GM23338 (cell line): ENCODE measurements at places on chromosomes 13 and 19.

DNA sequence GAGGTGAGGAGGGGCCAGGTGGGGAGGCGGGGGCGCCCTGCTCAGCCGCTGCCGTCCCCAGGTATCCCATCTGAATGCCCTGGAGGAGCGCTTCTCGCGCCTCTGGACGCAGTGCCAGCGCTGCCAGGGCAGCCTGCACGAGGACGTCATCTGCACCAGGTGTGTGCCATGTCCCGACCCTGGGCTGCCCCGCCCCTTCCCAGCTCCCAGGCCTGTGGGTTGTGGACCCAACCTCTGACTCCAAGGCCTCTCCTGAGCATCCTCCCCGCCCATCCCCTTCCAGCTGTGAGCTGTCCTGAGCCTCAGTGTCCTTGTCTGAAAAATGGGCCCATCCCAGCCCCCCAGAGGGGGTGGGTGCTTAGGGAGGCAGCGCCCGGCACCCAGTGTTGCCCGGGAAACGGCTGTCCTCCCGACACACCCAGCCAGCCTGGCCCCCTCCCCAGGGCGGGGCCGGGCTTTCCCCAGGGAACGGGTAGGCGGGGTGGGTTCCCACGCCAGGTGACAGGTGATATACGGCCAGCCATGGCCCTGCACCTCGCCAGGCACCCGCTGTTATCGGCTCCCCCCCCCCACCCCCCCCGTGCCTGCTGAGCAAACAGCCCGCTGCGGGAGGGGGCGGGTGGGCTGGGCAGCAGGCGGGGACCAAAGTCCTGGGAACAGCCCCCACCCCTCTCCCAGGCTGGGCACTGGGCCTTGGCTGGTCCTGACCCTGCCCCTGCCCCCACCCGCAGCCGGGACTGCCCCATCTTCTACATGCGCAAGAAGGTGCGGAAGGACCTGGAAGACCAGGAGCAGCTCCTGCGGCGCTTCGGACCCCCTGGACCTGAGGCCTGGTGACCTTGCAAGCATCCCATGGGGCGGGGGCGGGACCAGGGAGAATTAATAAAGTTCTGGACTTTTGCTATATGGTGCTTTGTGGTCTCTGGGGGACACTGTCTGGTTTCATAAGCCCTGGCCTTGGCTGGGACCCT is 1.3 kb upstream of the SPIB start:
- DNase-seq, result peak; percentile 30

DNA sequence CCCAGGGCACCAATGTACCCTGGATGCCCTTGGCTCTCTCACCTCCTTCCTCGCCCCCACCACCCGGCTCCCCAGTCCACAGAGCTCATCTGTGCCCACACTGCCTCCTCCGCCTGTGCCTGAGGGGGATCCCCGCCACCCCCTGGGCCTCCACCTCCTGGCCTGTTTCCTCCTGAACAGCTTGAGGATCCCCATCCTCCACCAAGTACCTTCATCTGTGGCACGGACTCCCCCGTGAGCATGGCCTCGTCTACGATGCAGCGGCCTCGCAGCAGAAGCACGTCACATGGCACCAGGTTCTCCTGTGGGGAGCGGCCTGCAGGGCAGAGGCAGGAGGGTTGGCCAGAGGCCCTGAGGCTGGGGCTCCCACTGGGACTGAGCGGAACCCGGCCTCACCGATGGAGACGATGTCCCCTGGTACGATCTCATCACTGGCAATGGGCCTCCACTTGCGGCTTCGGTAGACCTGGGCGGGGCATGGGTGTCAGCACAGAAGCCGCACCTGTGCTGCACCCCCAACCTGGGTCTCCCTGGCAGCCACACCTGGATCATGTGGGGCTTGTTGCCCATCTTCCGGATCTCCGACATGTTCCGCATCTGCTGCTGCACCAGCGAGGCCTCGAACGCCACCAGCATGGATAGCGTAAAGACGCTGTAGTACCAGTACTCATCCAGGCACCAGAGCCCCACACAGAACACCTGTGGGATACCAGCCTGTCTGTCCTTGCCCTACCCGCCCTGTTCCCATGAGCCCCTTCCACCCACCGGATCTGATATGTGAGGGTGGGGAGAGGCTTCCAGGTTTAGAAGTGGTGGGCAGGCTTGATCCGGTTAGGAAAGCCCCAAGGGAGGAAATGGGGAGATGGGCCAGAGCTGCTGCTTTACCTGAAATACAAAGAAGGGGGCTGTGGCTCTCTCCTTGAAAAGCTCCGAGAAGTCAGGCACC is 6.8 kb downstream of the ATP13A1 start:
- no peak for DNase-seq

GRCh38 chr19:1719519-1719918 is 33.8 kb upstream of the ONECUT3 start:
- DNase-seq, result no peak

GRCh38 chr19:37813340-37813739 is 34.0 kb upstream of the ZNF573 start:
- DNase-seq, result peak; percentile 70

DNA sequence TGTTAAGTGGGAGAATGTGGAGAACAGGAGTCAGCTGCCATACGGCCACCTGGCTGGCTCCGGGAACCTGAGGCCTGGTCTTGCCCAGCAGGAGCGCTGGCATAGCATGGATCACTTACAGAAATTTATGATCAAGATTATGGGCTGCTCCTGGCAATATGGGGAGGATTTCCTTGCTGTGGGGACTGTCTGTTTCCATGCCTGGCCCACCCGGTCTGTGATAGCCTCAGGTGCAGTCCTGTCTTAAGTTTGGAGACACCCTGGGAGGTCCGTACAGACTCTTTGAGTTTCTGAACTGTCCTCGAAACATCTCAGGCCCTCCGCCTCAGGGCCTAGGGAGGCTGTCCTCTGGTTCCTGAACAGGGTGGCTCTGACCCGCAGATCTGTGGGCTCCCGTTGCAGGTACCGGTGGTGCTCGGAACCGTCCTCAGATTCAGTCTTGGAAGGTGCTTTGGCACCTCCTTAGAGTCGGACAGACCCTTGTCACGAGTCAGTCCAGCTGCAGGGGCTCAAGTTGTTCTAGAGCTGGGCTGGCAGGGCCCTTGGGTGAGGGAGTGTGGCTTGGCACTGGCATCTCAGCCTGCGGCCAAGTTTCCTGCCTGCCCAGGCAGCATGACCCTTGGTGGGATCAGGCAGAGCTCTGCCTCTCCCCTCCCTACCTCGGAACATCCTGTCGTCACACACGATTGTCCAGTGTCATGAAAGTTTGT is 4.9 kb downstream of the TFDP1 start:
- no peak for DNase-seq

DNA sequence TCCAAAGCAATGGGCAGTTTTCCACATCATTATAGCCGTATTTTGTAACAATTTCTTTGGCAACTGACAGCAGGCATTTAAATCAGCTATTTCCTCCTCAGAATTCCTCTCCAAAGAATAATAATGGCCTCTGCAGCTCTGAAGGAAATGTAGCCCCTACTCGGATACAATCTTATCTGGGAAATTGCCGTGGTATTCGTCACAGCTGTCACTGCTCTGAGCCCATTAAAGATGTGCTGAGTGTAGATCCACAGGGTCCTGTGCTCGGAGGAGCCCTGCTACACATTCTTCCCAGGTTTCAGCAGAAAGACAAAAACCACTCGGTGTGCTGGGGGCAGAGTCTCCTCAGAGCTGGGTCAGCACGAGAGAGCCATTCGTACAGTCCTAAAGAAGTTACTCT is 33.1 kb downstream of the MZT1 start:
- DNase-seq, result no peak

- DNase-seq, result no peak
These were observed 255.4 kb downstream of the COG6 start for GRCh38 chr13:39910833-39911232.

DNA sequence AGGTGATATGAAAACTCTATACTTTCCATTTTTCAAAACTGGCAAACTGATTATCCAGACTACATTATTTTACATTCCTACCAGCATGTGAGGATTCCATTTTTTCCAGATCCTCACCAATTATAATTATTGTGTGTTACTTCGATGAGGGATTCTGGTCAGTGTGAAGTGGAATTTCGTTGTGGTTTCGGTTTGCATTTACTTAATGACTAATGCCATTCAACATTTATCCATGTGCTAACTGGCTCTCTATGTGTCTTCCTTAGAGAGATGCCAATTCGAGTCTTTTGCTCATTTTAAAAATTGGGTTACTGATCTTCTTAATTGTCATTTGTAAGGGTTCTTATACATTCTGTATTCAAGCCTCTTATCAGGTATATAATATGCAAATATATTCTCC is 1551.3 kb upstream of the MIR17HG start:
- no peak for DNase-seq

- no peak for DNase-seq
These were observed 59.7 kb downstream of the SHISA2 start for GRCh38 chr13:25992076-25992475.

GRCh38 chr13:109760402-109760801 is 26.0 kb downstream of the IRS2 start:
- no peak for DNase-seq

DNA sequence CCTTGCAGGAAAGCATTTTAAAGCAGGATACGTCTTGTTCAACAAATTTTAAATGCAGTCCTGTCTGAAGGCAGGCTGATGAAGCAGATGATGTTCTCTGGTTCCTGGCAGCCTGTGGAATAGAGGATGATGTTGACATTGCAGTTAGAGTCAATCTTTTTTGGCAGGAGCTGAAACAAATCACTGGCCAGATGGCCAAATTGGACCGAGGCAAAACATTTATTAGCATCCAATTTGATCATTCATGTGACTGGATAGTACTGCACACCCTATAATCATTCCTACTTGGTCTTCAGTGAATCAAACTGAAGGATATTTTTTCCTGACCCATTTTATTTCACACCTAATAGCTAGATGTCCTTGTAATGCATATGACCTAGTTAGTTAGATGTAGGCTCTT is 172.2 kb upstream of the SLC10A2 start:
- no peak for DNase-seq

DNA sequence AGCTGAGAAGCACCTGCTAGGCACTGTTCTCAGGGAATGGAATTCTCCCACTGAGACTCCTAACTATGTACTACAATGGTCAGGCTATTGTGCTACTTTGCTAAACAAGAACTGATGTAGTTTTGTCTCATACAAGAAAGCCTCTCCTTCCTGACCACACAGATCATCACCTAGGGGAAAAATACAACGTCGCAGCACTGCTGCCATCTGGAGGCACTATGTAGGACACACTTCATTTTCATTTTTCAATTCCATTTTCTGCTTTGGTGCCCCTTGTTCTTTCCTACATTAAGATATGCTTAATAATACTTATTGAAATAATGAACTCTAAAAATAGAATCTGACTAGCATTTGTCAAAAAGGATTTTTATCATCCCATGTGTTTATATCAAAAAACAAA is 21.1 kb downstream of the PROSER1 start:
- DNase-seq, result peak; percentile 65
